ENCODE measurements at places on chromosomes 4 and X.

- no peak for DNase-seq
Measured at GRCh38 chr4:8834681-8835220, 36.9 kb downstream of the HMX1 start.

DNA sequence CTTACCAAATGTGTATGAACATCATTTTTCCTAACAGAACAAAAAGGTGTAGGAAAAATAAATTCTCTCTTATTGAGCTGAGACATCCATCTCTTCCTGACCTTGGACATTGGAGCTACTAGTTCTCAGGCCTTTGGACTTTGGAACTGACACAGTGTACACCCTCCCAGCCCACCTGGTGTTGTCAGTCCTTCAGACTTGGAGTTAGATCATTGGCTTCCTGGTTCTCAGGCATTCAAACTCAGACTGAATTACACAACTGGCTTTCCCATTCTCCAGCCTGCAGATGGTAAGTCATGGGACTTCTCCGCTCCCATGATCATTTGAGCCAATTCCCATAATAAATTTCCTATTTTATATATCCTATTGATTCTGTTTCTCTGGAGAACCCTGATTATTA lies 84.8 kb upstream of the EDNRA start:
- no peak for DNase-seq

- no peak for DNase-seq
Measured at GRCh38 chrX:21606002-21606401, 52.1 kb downstream of the KLHL34 start.

GRCh38 chr4:74408639-74409038 lies 36.3 kb upstream of the AREG start:
- peak; percentile 100 for DNase-seq

DNA sequence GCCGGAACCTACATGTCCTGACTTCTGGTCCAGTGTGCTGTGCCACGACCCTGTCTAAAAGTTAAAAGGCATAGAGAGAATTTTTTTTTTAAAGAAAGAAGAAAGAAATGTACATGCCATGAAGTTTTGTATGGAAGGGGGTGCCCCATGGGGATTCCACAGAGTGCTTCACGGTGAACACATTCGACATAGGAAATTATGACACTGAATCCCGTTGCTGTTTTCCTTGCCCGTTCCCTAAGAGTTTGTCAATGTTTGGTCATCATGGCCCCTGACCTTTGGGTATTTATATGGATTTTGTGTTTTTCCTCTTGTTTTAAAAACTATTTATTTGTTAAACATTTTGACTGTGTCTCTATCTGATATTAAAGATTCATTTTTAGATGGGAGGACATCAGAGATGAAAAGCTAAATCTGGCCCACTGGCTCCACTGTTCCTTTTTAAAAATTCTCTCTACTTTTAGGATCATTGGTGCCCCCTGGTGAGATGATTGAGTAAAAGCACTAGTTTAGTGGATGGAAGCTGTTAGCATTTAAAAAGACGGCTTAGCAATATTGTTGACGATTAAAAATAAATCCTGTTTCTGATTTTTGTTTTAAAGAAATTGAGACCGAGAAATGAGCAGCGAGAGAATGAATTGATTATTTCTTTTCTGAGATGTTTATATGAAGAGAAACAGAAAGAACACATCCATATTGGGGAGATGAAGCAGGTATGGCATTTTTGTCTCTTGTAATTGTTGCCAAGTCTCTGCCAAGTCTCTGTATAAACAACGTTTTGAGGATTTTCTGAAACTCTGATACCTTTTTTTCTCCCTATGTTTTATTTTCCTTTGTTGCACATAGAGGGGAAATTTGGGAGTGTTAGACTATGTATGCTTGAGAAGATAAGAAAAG lies 75.0 kb downstream of the PTTG2 start:
- no peak for DNase-seq

GRCh38 chr4:16023776-16024408 lies 59.9 kb downstream of the PROM1 start:
- peak; percentile 41 for DNase-seq

DNA sequence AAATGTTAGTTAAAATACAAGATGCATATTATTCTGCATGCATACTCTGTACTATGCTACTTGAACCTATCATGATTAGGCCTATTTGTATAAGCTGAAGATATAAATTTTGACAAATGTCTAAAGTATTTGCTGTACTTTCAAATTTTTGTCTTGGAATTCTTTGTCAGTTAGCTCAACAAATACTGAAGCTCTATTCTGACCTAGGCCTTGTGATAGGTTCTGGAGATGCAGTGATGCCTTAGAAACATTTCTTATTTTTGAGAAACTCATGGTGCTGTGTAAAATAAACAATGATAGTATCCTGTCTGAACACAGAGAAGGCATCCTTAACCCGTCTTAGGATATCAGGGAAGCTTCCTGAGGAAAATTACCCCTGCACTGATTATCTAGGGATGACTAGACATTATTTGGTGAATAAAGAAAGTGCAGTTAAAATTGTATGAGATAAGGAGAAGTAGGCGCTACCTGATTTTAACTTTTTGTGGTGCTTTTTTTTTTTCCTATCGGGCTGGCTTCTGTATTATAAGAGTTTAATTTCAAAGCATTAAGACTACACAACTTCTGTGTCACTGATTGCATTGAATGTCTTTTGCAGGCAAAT lies 43.4 kb downstream of the MOB1B start:
- no peak for DNase-seq

DNA sequence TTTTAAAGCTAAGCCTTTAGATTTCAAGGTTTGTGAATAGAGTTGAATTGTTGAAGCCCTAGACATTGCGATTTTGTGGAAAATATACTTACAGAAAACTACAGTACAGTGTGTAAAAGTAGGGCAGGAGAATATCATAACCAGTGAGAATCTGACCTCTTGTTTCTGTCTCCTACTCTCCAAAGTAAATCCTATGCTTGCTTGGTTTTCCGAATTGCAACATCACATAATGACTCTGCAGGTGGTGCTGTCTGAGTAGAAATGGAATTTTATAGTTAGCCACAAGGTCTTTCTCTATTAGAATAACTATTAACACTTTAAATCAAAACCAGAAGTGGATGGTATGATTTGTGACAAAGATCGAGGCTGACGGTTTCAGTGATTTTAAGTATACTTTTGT lies 505.6 kb downstream of the RAPGEF2 start:
- peak; percentile 3 for DNase-seq

DNA sequence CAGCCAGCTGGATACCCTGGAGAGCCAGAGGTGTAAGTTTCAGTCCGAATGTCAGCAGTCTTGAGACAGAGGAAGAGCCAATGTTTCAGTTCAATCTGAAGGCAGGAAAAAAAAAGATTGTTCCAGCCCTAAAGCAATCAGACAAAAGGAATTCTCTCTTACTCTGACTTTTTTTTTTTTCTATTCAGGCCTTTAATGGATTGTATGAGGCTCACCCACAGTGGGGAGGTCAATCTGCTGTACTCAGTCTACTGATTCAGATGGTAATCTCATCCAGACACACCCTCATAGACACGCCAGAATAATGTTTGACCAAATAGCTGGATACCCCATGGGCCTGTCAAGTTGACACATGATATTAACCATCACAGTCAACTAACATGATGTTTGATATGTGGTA lies 51.9 kb downstream of the TEX13A start:
- peak; percentile 36 for DNase-seq

- peak; percentile 79 for DNase-seq
Measured at GRCh38 chr4:86670756-86671155, 76.6 kb downstream of the PTPN13 start.

GRCh38 chr4:123583043-123583442 lies 186.4 kb downstream of the SPRY1 start:
- DNase-seq, result peak; percentile 84

GRCh38 chrX:65587616-65588526 lies 53.3 kb upstream of the LAS1L start:
- peak; percentile 44 for DNase-seq
